ENCODE measurements at places on chromosomes 3 and 15.

DNA sequence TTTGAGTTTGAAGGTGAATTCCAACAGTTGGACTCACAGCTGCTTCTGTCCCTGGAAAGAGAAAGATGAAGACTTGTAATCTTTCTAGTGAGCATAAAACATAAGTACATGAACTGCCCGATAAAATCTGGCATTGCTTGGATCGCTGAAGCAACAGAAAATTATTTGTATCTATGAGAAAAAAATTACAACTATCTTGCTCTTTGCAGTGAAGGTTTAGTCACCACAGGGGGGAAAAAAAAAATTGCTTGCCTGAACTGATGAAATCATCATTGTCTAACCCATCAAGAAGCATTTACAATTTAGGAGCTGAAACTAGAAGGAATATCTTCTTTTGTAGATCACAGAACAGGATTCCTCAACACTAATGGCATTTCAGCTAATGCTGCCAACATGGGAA lies 20.0 kb downstream of the TMEM207 start:
- peak; percentile 69 for DNase-seq

DNA sequence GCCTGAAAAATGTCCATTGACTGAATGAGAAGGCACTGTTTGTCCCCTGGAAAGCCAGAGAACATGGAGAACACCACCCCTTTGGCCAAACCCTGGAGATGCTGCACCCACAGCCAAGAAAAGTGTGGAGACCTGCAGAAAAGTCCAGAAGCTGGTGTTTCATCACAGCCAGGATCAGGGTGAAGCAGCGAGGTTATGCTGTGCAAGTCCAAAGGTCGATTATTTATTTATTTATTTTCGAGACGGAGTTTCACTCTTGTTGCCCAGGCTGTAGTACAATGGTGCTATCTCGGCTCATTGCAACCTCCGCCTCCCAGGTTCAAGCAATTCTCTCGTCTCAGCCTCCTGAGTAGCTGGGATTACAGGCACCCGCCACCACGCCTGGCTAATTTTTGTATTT lies 5.5 kb upstream of the CTSH start:
- DNase-seq: no peak

DNA sequence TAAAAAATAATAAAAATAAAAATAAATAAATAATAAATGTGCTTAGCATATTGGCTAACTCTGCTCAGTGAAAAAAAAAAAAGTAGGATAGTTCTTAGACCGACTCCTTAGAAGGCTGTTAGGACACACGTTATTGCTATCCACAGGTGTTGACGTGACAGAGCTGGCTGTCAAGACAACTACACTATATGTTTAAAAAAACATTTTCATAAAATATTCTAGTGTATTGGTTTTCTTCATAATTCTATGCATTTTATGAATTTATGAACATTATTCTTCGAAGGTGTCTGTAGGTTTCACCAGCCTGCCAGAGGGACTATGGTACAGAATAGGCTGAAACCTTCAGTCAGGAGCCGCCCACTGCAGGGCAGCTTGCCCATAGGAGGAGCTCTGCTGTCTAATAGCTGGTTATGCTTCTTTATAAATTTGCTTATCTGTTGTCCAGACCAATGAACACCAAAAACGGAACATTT lies 9.2 kb downstream of the TM4SF1 start:
- no peak for DNase-seq

DNA sequence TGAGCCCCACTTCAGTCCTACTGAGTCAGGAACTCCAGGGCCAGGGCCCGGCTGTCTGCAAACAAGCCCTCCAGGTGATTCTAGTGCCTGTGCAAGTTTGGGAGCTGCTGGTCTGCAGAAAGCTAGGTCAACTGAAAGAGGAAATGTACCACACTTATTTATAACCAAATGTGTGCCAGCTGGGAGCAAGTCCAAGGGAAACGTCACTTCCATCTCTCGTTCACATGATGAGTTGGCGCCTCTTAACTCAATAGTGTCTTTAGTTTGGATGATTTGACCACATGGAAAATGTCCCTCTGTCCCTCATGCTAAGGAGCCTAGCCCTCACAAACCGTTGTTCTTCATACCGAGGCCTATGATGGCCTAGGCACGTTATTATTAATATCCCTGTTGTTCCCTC lies 43.2 kb downstream of the GOLGA8S start:
- DNase-seq: no peak

DNA sequence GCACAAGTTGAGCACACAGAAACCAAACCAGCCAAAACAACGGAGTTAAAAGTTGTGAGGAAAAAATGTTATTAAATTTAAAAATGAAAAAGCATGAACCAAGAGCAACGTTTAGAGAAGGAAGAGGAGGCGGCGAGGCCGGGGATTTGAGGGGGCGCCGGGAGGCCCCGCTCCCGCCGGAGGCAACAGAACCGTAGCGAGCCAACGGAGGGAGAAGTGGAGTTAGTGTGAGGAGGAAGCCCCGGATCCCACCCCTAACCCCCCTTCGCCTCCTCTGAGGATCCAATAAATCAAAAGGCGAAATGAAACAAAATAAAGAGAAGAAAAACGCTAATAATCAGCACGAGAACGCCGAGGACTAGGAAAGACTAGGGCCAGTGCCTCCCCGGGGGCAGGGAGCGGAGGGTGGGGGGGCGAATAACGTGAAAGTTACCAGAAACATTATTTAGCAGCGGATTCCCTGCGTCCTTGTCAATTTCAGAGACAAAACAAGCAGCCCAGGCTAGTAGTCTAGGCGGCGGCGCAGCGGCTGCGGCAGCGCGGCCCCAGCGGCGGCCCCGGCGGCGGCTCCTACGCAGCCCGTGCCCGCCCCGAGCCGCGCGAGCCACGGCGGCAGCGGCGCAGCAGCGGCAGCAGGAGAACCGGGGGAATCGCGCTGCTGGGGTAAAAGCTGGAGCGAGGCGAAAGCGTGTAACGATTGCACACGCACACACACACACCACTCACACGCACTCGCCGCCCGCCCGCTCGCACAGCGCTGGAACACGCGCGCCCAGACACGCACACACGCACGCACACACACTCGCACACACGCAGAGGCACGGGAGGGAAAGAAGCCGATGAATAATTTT lies 1.7 kb downstream of the MEIS2 start:
- no peak for DNase-seq

DNA sequence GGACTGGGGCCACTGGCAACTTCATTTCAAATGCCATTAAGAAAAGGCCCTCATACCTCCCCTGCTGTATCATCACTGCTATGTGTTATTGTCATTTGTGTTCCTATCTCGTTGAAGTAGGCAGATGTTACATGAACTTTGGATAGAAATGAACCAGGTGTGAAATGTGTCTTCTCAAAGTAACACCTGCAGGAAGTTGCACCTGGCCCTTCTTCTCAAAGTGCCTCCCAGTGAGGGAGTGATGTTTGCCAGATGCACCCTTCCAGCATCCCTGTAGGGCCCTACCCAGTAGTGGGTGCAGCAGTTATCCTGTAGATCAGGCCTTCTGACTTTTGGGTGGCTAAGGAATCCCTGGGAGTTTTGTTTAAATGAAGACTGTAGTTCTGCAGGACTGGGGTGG lies 197.7 kb upstream of the CTNNB1 start:
- no peak for DNase-seq

DNA sequence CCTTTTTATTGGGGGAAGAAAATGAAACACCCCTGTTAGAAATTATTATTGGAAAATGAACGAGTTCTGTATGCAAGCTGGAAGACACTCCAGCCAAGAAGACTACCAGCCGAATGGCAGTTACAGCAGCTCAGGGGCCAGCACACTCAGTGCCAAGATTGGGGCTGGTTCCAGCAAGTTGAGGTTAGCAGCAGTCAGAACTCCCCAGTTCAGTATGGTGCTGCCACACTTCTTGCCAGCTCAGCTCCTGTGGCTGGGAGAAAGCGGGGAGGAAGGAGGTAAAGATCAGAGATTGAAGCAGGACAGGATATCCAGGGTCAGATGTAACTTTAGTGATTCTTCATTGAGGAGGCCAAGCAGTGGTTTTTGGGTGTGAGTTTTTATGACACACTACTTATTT lies 280.2 kb upstream of the NR2E3 start:
- no peak for DNase-seq

DNA sequence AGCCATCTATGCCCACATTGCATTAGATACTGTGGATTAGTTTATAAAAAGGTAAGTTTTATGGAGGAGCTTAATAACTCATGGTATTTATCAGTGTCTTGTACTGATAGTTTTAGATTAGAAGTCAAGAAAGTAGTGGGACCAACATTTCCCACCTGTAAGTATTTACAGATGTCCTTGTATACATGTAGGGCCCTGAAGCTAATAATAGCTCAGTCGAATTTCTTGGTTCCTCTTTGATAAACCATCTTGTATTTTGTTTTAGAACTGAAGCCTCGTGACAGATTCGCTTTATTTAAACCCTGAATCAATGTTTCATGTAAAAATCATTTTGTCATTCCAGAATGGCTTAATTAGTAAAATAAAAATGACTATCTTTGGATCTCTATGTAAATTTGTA lies 73.4 kb downstream of the CRYBG3 start:
- DNase-seq: no peak

DNA sequence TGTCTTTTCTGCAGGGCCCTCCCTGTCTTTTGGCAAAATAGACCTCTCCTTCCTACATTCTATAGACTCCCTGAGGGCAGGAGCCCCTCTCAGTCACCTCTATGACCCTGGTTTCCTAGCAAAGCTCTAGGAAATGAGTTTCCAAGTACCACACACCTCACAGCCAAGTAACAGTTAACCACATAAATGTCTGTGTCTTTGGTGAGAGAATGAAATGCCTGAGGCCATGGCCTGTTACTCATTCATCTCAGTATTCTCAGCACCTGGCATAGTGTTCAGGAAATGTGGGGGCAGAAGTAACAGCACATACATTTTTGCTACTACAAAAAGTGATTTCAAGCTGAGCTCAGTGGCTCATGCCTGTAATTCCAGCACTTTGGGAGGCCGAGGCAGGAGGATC lies 21.0 kb downstream of the RFT1 start:
- peak; percentile 74 for DNase-seq

- peak; percentile 30 for DNase-seq
These were observed 35.5 kb downstream of the DZIP1L start for GRCh38 chr3:138079901-138080300.

- no peak for DNase-seq
These were observed 34.8 kb upstream of the EOMES start for GRCh38 chr3:27756877-27757276.

DNA sequence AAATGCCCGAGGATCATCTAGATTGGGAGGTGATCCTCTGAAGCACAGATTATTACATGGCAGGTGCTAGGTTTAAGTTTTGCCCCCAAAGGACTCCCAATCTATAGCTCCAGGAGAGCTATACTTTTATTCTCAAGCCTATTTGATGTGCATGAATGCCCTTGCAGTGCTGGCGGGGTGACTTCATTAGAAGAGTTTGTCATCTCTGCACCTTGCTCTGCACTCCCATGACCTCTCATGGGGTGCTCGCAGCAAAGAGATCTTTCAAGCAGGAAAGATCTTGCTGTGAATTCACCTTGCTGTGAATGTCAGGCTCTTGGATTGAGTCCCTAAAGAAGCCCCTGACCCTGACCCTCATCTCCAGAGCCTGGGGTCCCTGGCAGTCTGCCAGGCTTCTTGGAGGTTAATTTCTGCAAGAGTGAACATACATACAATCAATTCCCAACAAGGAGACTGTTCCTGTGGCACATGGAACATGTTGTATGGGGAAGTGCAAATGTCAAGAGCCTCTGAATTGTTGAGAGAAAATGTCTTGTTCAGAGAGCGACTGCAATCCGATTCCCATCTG lies 45.9 kb downstream of the FAM43A start:
- DNase-seq: no peak

DNA sequence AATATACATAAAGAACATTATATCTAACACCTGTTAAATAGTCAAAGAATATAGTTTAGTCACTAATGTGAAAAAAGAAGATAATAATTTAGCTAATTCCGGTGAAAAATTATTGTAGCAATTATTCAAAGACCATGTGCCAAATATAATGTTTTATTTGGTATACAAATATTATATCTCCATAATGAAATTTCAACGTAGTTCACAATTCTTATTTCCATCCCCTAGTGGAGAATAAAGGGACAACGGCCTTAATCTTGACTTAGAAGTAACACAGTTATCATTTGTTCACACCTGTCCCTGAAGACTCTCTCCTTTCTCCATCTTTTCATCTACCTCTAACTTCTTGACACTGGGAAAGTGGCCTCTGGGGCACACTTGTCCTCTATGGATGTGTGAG lies 213.4 kb downstream of the ERC2 start:
- DNase-seq: no peak

- no peak for DNase-seq
These were observed 127.7 kb upstream of the IQSEC1 start for GRCh38 chr3:13200946-13201345.

DNA sequence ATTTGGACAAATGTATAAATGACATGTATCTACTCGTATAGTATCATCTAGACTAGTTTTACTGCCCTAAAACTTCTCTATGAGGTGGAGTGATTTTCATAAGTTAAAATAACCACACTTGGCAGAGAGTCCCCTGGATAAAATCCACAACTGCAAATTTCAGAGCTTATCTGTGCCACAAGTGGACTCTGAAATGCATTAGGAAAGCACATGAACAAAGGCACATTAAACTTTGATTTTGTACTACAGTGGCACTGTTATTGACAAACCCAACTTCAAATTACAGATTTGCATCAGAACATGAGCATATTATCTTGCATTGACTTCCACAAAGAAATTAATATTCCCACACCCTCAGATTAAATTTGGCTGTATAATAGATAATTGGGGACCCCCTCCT lies 58.1 kb upstream of the EIF5A2 start:
- DNase-seq: no peak

DNA sequence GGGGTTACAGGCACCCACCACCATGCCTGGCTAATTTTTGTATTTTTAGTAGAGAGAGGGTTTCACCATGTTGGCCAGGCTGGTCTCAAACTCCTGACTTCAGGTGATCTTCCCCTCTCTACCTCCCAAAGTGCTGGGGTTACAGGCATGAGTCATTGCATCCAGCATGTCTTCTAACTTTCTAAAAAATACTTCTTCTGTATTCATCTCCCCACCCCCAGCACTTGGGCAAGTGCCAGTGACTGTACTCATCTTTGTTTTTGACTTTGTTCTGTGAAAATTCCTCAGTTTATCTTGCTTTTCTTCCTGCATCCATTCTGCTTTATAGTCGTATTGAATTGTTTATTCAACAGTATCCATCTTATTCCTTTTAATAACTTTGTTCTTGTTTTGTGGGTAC lies 47.6 kb downstream of the ARIH1 start:
- DNase-seq: peak; percentile 46

DNA sequence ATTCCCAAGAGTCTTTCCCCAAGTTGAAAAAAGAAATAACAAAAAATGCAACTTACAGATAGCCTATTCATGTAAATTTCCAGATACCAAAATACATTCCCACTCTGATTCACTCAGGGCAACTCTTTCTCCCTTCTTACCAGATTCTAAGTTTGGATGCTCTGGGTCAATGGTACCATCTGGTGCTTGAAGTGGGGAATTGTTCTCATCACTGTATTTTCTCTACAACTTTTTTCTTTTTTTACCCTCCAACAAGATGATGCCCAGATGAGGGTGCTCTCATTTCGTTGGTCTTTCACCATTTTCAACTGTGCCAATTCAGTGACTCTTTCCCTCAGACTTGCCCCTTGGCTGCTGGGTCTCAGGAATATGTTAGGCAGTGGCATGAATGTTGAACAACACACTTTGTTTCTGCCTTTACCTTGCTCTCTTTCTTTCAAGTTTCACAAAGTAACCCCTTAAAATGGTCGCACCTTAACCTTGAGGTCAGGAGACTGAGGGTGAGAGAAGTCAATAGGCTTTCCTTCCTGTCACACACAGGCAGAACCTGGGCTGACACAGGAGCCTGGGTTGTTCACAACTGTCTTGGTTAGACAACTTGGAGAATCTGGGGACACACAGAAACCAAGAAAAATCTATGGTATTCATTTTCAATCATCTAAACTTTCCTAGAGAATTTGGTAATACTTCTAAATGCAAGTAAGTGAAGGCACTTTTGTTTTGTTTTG lies 330.7 kb upstream of the SLCO3A1 start:
- DNase-seq: peak; percentile 80
